Motor neuron (in vitro differentiated cells): ENCODE measurements at places on chromosomes 2 and 18. TPM values are rescaled to one million over a fixed set of nuclear protein-coding genes. Genes with fewer than 3 reads are reported as not detected.

The IL36RN gene
- total RNA-seq = 0.89 TPM in 1 of 2 replicates, not detected in the other

GRCh38 chr2:9292426-9292825 lies 85.8 kb downstream of the ASAP2 start:
- no peak for ATAC-seq

The HOXD10 gene
- total RNA-seq = 0.41 and 0.50 TPM in 2 replicates

The GAREM2 gene
- total RNA-seq = 0.92 and 1.0 TPM in 2 replicates

GRCh38 chr2:42744545-42745082 lies 19.3 kb downstream of the OXER1 start:
- no peak for ATAC-seq

The GKN1 gene
- total RNA-seq = not detected in 2 replicates
